ENCODE measurements at places on chromosomes 6 and 20.
A peak's percentile ranks its signal among the peaks of the same experiment; 100 is the strongest.

- DNase-seq, result no peak
Measured at GRCh38 chr6:113315165-113315564, 542.0 kb upstream of the MARCKS start.

DNA sequence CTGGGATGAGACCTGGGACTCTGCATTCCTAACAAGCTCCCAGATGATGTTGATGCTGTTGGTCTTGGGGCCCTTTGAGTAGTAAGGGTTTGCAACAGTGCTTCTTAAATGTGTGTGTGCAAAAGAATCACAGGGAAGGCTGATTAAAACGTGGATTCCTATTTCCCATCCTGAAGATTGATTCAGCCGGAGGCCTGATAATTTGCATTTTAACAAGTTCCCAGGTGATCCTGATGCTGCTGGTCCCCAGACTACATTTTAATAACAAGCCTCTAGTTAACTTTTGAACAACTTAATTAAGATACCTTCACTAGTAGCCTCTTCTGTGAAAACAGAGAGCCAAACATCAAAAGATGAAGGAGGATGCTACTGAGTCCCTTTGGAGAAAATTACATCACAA is 156.4 kb upstream of the LAMP5 start:
- DNase-seq, result no peak

GRCh38 chr20:39691151-39691862 is 729.2 kb downstream of the DHX35 start:
- DNase-seq, result no peak

DNA sequence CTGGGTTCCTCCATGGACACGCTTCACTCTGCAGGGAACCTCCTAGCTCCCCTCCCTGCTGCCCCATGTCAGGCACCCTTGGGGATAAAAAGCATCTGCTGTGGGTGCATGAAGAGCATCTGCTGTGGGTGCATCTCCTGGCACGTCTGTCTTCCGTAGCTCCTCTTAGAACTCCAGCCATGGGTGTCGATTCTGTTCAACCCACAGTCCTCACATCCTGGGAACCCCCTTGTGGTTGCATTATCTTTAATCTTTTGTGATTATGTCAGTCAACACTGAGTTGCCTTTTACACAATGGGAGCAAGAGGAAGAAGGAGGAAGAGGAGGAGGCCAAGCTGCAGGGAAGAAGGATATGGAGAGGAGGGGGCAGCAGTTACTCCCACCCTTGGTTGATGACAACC is 24.1 kb upstream of the CCR6 start:
- DNase-seq, result no peak

DNA sequence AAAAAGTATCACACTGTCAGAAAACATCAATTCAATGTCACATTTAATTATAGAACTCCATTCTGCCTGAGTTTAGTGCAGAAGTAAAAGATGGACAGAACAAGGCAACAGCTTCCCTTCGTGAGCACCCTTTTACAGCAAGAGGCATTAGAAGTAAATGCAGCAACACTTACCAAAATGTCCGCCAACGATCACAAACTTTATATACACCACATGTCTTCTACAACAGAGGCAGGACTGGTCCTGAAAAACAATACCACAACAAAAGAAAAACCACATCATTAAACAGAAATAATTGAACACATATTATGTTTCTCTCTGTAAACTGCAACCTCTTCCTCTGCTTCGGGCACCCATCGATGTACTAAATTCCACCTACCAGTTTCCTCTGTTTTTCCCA is 92.9 kb downstream of the FYN start:
- DNase-seq, result no peak

- DNase-seq, result no peak
Measured at GRCh38 chr6:87431263-87431662, 23.5 kb downstream of the CFAP206 start.

DNA sequence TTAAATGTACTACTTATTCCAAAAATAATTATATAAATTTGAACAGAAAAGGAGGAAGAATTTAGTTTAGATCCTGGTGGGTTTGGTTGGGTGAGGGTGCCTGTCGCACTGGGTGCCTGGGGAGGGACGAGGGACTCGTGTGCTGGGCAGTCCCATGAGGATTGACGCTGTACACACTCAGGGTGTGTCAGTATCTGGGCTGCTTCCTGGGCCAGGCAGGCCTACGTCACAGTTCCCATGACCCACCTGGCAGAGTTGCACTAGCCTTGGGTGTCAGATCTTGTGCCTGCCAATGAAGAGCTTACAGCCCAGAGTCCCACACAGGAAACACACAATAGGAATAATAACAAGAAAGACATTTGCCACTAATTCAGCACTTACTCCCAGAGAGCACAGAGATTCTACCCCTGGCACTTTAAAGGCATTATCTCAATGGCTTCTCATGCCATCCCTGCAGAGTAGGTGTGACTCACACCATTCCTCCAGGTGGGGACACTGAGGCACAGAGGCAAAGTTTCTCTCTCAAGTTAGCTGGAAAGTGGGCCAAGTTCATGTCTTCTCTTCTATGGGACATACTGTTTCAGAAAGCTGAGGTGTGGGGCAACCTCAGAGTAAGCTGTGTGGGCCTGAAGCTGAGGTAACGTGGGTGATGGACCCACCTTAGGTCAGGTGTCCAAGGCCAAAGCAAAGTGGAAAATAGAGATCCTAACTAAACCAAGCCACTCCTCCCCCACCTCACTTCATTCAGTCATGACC is 1.3 kb upstream of the SDCBP2 start:
- peak; percentile 36 for DNase-seq
